Endothelial cell (in vitro differentiated cells): ENCODE measurements at places on chromosomes 5 and 9.

- no peak for DNase-seq
These were observed 438.7 kb downstream of the NTRK2 start for GRCh38 chr9:85108229-85108628.

DNA sequence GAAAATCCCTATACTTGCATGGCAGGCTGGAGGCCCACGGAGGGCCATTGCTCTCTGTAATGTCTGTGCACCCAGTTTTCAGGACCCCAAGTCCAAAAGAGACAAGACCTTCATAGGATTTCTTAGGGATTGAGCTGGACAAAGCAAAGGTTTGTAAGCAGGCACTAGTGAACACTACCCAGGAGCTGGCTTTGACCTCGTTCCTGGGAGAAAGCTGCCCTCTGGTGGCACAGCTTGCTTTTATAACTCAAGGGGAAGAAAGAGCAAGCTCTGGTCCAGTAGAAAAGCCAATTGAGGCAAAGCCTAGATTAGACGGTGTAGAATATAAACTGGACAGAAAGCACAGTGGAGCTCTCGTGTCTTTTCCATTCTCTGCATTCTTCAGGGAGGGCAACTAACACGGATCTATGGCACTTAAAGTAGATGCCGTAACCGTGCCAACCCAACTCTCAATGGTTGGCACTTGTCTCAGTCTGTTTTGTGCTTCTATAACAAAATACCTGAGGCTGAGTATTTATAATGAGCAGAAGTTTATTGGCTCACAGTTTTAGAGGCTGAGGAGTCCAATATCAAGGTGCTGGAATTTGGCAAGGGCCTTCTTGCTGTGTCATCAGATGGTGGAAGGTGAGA is 7.9 kb downstream of the GABRP start:
- peak; percentile 78 for DNase-seq

- DNase-seq: no peak
These were observed 131.5 kb downstream of the ZNF608 start for GRCh38 chr5:124614836-124615385.

DNA sequence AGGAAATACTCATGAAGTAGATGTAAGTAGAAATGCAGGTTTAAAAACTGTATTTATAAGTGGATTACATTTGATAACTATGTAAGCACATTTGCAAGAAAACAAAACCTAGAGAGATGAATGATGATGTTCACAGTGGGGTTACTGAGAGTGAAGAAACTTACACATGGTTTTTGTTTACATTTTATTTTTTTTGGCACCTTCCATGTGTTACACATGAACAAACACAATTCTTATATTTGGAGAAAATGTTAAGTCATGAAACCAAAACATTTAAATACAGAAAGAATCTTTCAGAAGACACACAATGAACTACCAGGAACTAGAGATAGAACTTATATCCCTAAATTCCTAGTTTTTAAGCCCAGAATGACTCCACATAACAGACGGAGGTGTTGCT is 51.5 kb upstream of the SPATA31E1 start:
- DNase-seq: no peak

DNA sequence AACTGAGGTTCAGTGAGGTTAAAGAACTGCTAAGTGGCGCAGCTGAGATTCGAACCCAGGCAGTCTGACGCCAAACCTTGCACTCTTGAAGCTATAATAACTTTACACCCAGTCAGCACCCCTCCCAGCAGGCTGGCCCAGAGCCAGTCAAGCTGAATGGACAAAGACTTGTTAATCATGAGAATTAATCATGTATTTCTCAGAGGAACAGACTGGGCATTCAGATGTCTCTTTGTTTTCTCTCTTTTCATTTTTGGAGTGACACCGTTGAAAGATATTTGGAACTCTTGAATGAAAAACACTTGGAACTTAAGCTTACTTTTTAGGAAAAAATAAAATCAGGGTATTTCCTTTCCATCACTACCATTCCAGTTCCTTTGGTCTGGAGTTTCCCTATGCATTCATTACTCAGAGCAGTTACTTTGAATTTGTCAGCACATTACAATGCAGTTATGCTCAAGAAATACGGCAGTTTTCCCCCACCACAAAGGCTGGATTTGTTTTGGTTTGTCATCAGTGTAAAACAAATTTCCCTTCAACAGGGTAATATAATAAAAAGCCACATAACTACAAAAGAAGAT is 22.6 kb upstream of the MAMDC2 start:
- no peak for DNase-seq

GRCh38 chr5:16578474-16578883 is 38.3 kb downstream of the RETREG1 start:
- DNase-seq: no peak

- no peak for DNase-seq
These were observed 259.5 kb downstream of the GRIA1 start for GRCh38 chr5:153749960-153750359.

GRCh38 chr9:111429175-111429574 is 55.0 kb downstream of the ECPAS start:
- DNase-seq: no peak
